GM23248 (cell line): ENCODE measurements at places on chromosomes 7 and 10. TPM values are rescaled to one million over a fixed set of nuclear protein-coding genes. Genes with fewer than 3 reads are reported as not detected.
A peak's percentile ranks its signal among the peaks of the same experiment; 100 is the strongest.

CCDC7 gene
- 2.2 and 19.1 TPM in 2 replicates for total RNA-seq

MRPS33 gene
- total RNA-seq, result 12.0 and 24.0 TPM in 2 replicates

ARHGAP22 gene
- 44.4 and 46.0 TPM in 2 replicates for total RNA-seq

SLC18A3 gene
- total RNA-seq, result not detected in 2 replicates

ZNF488 gene
- not detected in 2 replicates for total RNA-seq

MBL2 gene
- total RNA-seq, result not detected in 2 replicates

DNA sequence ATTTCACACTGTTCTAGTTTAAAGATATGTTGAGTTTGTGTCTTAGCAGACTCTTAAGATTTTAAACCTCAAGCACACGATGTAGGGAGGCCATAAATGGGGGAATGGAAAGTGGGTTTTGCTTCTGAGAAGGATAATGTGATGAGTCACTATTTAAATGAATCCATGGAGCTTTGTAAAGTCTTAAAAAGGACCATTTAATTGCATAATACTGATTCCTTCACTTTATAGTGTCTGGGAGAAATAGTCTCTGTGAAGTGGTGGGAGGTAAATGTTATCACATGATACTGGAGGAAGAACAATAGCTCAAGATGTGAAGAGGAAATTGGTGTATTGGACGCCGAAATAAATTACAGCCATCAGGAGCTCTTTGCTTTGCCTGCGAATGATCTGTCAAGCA lies 84.0 kb upstream of the MYO3A start:
- DNase-seq, result no peak

DNA sequence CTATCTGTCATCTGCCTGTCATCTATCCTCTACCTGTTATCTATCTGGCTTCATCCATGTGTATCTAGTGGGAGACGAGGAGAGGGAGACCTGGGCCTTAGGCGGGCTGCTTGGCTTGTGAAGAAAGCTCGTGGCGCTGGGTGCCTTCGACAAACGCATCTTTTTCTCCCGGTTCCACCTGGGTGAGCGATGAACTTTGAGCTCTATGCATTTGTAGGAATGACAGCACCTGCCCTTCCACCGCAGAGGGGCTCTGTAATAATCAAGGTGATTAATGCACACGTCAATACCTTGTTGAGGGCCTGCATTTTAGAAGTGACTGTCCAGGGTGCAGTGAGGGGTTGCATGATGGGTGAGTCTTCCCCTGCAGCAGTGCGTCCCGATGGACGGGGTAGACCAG lies 2.6 kb upstream of the VIPR2 start:
- no peak for DNase-seq

DNA sequence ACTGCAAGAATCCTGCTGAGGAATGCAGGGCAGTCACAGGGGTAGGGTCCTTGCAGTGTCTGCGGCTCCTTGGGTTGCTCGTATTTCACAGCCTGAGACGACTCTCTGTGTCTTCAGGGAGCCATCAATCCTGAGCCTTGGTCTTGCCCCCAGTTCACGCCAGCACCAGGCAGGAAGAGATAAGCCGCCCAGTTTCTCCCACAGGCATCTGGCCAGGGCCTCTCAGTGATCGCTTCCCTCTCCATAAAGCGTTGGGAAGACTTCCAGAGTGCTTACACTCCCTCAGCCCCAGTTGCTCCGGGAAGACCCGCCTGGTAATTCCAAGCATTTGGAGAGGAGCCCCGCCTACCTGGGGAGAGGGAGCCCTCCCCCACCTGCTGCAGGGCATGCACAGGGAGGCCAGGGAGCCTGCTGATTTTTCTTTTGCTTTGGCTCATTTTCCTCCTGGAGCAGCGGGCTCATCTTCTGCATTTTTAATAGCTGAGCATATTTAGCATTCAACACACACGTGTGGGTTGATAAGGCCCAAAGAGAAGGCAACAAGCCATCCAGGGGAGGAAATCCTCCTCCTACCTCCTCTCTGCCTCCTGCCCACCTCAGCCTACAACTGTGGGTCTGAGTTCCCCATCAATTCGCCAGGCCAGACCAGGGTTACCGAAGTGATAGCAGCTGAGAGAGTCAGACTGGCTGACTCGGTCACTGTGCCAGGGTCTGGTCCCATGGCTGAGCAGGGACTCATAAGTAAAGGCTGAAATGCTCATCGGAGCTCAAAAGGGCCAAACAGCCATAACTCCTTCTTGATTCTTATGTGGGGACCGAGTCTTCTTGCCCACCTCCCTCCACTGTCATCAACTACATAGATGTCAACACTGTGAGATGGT lies 74.4 kb upstream of the EFCAB10 start:
- DNase-seq, result no peak

DNA sequence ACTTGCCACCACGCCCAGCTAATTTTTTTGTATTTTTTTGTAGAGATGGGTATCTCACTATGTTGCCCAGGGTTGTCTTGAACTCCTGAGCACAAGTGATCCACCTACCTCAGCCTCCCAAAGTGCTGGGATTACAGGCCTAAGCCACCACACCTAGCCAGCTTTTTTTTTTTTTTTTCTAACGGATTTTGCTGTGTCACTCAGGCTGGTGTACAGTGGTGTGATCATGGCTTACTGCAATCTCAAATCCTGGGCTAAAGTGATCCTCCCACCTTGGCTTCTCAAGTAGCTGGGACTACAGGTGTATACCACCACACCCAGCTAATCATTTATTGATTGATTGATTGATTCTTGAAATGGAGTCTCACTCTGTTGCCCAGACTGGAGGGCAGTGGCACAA lies 106.0 kb upstream of the TRIM24 start:
- no peak for DNase-seq

- DNase-seq, result no peak
These were observed 86.0 kb upstream of the PFKP start for GRCh38 chr10:2981361-2981801.

GRCh38 chr7:116271161-116271913 lies 61.0 kb downstream of the TES start:
- peak; percentile 65 for DNase-seq

DNA sequence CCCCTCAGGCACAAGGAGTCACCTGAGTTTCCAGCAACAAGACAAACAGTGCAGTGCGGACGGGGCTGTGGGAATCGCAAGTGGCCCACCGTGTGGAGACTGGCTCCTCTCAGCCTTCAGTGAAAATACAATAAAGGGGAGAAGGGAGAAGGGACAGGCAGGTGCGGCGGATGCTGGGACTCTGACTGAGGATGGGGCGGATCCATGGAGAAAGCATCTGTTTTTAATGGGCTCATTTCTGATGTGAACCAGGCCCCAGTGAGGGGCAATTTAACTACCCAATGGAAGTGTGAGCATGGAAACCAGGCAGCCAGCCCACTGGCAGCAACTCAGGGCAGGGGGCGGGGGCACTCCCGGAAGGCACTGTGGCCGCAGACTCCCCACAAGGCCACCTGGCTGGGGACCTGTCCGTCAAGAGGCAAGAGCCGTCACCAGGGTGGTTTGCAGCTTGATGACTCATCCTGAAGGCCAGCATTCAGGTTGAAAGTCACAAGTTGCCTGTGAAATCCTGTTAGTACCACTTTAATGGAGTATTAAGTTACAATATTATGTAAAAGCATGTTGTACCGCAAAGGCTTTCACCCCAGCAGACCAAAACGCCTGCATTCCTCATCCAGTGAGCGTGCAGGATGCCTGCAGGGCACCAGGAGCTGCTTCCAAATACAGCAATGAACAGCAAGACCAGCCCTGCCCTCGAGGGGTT lies 476.4 kb downstream of the PTPRN2 start:
- DNase-seq, result no peak

- DNase-seq, result no peak
These were observed 1.9 kb downstream of the CACNB2 start for GRCh38 chr10:18142151-18142550.

GRCh38 chr10:131641231-131641630 lies 259.6 kb upstream of the PPP2R2D start:
- no peak for DNase-seq

DNA sequence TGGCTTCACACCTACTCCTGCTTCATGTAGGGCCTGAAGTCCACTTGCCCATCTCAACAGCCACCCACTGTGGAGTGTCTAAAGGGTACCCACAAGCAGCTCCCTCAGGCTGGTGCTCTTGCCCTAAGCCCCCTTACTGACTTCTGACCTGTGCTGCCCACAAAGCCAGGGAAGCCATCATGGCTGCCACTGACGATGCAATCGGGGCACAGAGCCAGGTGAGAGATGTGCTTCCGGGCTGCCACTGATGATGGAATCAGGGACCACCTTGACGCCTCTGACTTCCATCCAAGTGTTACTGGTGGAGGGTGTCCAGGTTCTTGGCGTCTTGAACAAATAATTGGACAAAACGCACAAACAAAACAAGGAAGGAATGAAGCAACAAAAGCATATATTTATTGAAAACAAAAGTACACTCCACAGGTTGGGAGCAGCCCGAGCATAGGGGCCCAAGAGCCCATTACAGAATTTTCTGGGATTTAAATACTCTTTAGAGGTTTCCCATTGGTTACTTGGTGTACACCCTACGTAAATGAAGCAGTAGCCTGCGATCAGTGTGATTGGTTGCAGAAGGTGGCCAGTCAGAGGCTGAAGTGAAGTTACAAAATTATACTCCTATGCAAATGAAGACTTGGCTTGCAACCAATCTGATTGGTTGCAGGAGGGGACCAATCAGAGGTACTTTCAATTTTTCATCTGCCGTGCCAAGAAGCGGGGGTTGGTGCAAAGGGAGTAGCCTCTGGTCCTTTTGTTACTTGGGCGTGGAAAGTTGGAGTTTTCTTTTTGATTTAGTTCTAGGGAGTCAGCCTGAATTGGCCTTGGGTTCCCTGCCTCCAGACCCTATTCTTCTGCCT lies 4.5 kb downstream of the CPA2 start:
- DNase-seq, result no peak

DNA sequence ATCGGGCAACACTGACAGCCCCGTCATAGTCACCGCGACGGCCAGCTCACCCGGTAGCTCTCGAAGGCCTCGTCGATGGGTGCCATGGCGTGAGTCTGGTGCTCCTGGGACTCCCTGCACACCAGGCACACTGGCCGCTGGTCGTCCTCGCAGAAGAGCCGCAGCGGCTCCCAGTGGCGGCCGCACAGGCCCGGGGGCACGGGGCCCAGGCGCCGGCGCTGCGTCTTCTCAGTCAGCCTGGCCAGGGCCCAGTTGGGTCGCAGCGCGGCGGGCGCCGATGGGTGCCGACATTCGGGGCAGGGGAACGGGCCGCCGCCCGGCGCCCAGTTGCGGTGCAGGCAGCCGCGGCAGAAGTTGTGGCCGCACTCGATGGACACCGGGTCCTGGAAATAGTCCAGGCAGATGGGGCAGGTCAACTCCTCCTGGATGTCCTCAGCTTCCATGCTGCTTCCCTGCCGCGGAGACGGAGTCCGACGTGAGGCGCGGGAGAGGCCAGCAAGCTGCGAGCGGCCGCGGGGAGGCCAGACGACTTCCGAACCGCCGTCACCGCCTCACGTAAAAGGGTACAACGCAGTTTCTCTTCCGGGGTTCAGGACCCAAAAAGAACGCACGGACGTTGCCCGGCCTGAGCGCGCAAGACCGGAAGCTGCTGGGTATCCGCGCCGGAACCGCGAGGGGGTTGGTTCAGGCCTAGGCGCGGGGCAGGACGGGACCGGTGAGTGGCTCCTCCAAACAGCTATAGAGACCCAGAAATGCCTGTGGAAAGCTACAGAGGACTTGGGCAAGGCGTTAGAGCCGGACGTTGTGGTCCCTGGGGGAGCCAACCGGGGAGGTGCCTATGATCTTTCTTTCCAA lies at the start of gene TRIM4:
Gene TRIM4, minus strand, starts transcription at position 572 of the 855 bp plus-strand sequence. Its CDS starts 129 bp downstream, at position 443.
- peak; percentile 96 for DNase-seq

- no peak for DNase-seq
These were observed 33.1 kb upstream of the HMX3 start for GRCh38 chr10:123102673-123103072.

DNA sequence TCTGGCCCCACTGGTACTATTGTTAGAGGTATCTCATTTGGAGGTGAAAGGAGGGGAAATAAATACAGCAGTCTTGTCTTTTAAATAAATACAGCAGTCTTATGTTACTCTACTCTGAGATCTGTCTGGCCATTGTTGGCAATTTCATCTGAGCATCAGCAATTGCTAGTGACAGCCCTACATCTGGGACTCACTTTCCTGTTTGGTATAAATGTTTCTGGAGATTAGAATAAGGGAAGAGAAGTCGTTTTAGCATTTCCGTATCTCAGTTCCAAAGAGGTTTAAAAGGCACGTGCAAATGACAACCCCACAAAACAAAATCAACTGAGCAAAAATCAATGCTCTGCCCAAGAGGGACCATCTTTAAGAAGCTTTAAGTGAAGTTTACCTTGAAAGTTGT lies 18.1 kb upstream of the CNNM2 start:
- DNase-seq, result no peak

- DNase-seq, result peak; percentile 72
These were observed 682 bp upstream of the RGS10 start for GRCh38 chr10:119542988-119543813.

DNA sequence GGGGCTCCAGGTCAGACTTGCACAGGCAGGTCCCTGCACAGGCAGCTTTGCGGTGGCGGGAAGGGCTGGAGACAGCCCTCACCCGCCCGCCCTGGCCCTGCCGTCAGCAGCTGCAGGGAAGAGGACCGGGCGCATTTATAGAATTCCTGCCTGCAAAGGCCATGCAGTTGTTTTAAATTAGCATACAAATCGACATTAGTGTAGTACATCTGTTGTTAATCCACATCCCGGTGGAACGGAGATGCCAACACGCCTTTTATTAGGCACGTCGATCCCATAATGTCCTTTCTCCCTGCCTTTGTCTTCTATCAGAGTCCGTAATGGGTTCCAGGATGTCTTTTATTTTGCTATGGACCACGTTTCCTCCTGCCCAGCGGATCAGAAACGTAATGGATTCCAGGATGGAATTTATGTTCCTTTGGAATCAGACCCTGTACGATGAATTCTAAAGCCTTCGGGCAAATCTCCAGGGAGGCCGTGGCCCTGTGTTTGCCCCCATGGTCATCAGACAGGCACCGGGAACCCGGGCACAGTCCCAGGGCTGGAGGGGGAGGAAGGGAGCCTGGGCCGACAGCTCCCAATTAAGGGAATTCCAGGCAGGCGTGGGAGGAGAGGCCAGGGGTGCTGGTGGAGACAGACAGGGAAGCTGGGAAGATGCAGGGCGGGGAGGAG lies 123.9 kb downstream of the COL26A1 start:
- peak; percentile 35 for DNase-seq

- DNase-seq, result no peak
These were observed 80.7 kb upstream of the NANOS1 start for GRCh38 chr10:118948786-118949185.

DNA sequence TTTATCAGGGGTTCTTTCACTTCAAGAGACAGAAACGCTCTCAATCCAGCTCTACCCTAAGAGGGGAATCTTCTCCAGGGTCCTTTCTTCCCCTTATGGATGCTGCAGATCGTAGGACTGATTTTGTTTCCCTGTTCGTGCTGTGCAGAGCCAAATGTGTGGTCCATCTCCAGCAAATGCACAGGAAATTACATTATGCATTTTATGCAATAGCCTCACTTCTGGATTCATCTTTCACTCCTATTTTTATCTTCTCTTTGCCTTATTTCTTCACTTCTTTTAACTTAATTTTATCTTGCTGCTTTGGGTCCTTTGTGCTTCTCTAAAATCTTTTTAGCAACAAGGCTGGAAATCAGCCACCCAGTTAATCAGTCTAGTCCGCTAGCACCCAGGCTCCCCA lies 184.5 kb upstream of the INHBA start:
- DNase-seq, result peak; percentile 15

DNA sequence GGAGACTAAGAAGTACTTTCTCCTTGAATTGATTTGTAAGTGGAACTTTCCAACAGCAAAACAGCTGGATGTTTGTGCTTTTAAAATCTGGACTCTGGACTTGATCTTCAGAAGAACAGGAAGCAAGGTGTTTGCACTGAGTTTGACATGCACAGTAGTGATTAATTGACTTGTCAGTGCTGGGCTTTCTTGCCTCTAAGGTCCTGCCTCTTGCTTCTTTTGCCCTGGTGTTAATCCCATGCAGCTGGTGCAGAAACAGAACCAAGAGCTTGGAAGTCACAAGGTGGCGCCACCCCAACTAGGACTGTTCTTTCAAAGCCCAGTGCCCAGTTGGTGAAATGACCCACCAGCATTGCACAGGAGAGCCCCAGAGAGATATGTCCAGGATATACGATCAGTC lies 66.8 kb upstream of the SEPHS1 start:
- peak; percentile 28 for DNase-seq
